ENCODE measurements at places on chromosomes 7 and 10.
A peak's percentile ranks its signal among the peaks of the same experiment; 100 is the strongest.

GRCh38 chr7:151992375-151992774 is 33.1 kb upstream of the GALNT11 start:
- DNase-seq, result peak; percentile 50

DNA sequence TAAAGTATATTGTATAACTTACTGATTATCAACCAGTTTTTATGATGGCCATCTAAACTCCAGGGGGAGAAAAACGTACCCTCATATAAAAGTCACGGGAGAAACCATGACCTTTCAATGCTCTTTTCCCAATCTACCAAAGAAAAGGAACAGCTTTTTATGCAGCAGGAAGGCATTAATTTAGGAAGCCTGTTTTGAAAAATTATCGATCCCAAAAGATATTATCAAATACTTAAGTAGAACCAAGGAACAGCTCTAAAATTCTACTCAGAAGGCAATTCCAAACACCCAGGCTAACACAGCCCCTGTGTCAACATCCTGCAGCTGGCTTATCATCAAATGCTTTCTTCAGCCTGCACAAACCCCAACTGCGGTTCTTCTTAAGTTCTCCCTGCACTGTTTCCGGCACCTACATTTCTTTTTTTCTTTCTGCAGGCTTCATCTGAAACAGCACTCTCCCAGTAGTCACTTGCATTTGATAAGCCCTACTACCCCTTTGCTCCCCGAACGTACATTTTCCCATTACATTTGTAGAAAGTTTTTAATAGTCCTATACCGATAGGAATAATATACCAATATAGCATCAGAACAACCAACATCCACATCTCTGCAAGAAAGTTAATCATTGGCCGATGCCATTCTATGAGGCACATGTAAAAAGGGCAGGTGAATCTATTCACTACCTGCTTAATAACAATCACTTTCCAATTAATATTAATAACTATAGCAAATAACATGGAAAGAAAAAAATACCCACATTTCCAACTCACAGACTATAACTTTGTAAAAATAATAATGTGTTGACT is 47.9 kb downstream of the PIP4K2A start:
- no peak for DNase-seq

DNA sequence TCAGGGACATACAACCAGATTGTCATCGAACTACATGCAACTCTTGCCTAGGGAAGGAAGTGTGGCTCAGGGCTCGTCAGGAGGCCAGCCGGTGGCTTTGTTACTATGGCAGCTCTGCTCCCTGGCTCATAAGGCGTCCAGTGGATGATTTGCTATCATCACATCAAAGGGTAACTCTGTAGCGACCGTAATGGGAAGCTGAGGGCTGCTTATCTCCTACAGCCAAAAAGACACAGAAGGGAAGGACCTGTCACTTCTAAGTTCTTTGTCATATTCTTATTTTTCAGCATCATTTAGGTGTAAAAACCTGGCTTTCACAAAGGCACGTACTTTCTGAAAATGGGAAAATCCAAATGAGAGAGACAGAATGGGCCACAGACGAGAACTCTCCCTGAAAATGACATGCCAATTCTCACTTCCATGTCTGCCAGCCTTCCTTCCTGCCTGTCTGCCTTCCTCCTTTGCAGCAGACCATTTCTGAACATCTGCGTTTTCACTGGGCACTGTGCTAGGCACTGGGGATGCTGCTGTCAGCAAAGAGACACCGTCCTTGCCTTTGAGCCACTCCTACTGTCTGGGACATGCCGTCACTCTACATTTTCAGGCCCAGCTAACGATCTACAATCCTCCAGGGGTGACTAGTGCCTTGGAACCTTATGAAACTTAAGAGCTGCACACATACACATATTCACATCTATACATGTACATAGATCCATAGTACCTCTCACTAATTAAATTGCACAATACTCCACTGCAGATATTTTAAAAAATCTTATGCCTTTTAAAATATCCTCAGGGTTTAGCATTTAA is 26.9 kb downstream of the ENKUR start:
- no peak for DNase-seq

GRCh38 chr7:120725376-120726039 is 132.4 kb downstream of the TSPAN12 start:
- no peak for DNase-seq

- no peak for DNase-seq
Observed at GRCh38 chr7:96320442-96320841, 1.5 kb downstream of the SLC25A13 start.

GRCh38 chr7:50507898-50508470 is 57.2 kb downstream of the DDC start:
- DNase-seq, result no peak

All from right lobe of liver (tissue), 6 donors.